Natural killer cell (primary cell): ENCODE measurements at places on chromosomes 2 and 18.

GRCh38 chr2:234444893-234445292 is 52.0 kb downstream of the ARL4C start:
- no peaks in the 10 kb centered on the region for H3K36me3 ChIP-seq
- peak; percentile 85 for DNase-seq
- peak overlapping the region; percentile 97 for H3K27ac ChIP-seq
- no peaks in the 10 kb centered on the region for H3K27me3 ChIP-seq
- H3K4me1 ChIP-seq = peaks cover 49% of the 10 kb centered on the region

DNA sequence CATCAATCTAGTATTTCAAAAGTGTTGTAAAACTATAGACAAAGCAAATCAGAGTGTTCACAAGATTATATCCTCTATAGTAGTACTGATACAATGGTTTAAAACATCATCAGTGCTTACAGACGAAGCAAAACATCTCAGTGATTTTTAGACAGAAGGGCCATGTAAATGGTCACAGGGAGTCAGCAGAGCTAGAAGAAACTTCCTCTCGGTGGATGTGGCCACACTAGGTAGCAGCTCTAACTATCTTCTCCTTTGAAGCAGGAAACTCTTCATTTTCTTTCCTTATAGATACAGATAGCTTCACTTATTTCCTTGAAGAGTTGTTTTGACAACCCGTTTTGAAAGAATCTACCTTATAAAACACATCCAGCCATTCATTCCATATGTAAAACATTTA is 80.4 kb upstream of the CD226 start:
- DNase-seq = no peak
- H3K4me3 ChIP-seq = no peak overlapping the region
- peaks cover 10% of the 10 kb centered on the region for H3K36me3 ChIP-seq
- H3K27ac ChIP-seq = no peak overlapping the region

GRCh38 chr18:44586782-44587524 is 93.7 kb upstream of the SETBP1 start:
- no peaks in the 10 kb centered on the region for H3K36me3 ChIP-seq
- H3K4me1 ChIP-seq = no peaks in the 10 kb centered on the region
- no peaks in the 10 kb centered on the region for H3K27me3 ChIP-seq
- no peak overlapping the region for H3K27ac ChIP-seq

DNA sequence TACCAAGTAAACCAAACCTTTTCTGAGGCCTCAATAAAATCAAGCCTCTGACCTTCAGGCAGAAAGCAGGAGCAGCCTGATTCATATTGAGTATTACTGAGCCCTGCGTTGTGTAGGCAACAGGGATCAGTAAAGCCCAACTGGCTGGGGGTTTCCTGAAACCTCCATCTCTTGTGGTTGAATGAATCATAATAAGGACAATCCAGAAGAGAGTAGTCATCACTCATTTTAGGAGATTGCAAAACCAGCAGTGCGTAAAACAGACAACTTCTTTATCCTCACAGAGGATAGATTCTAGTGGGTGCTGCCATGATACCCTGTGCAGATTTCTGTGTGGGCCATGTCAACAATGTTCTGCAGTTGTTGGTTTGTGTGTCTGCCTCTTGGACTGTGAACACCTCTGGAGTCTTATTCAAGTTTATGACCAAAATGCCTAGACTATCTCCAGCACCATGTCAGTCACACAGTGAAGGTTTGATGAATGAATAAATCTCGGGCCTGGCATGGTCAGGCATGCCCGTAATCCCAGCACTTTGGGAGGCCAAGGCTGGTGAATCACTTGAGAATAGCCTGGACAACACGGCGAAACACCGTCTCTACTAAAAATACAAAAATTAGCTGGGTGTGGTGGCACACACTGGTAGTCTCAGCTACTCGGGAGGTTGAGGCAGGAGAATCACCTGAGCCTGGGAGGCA is 51.8 kb upstream of the RAB27B start:
- no peaks in the 10 kb centered on the region for H3K4me1 ChIP-seq
- no peak overlapping the region for H3K4me3 ChIP-seq
- no peak for DNase-seq
- H3K36me3 ChIP-seq = no peaks in the 10 kb centered on the region

GRCh38 chr2:46024146-46024779 is 272.9 kb upstream of the EPAS1 start:
- H3K4me3 ChIP-seq = no peak overlapping the region
- DNase-seq = no peak
- H3K4me1 ChIP-seq = no peaks in the 10 kb centered on the region
- H3K27me3 ChIP-seq = no peaks in the 10 kb centered on the region
- no peak overlapping the region for H3K27ac ChIP-seq

GRCh38 chr2:524442-524841 is 152.8 kb downstream of the TMEM18 start:
- no peak overlapping the region for H3K27ac ChIP-seq
- no peaks in the 10 kb centered on the region for H3K4me1 ChIP-seq
- no peaks in the 10 kb centered on the region for H3K36me3 ChIP-seq
- DNase-seq = no peak
- no peaks in the 10 kb centered on the region for H3K27me3 ChIP-seq
- no peak overlapping the region for H3K4me3 ChIP-seq
